ENCODE measurements at places on chromosomes 12 and 14.

DNA sequence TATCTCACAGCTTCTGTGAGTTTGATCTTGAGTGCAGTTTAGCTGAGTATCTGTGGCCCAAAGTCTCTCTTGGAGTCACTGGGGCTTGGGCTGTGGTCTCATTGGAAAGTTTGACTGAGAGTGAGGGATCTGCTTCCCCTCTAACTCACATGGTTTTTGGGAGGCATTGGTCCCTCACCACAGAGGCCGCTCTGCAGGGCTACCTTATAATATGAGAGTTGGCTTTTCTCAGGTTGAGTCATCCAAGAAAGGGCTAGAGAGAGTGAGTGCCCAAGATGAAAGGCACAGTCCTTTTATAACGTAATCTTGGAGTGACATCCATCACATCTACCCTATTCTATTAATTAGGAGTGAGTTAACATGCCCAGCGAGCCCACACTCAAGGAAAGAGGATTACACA, 175.8 kb downstream of the SLC41A2 start:
- no peak for DNase-seq

GRCh38 chr14:105582639-105583038, 56.3 kb downstream of the TMEM121 start:
- DNase-seq, result no peak

- DNase-seq, result no peak
Observed at GRCh38 chr12:72025524-72025923, 86.9 kb downstream of the TPH2 start.

DNA sequence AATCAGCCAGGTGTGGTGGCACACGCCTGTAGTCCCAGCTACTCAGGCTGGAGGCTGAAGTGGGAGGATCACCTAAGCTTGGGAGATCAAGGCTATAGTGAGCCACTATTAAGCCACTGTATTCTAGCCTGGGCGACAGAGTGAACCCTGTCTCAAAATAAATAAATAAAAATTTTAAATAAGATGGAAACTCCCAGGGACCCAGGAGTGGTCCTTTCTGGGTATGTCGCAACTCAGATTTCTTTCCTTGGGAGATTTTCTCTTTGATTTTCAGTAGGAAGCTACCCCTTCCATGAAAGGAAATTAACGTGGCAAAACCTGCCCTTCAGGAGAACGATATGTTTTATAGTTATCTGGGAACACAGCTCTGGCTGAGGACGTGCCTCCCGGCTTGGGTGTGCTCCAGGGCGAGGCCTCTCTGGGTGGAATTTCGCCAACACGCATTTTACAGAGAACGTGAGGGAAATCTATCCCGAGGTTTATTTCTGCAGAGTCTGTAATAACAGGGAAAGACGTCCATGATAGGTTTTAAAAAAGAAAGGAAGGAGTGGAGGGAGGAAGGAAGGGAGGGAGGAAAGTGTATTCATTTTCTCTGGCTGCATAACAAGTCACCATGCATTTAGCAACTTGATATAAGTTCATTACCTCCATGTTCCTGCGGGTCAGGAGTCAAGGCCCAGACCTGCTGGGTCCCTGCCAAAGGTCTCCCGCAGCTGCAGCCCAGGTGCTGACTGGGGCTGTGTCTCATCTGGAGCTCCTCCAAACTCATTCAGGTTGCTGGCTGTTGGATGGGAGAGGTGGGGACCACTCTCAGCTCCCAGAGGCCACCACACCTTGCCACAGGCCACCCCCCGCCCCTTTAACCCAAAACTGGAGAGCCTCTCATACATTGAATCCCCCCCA, 80.6 kb upstream of the GSC start:
- no peak for DNase-seq

Measured in right renal cortex interstitium (tissue), 3 donors.